ENCODE measurements at places on chromosomes 12 and 14.

GRCh38 chr12:93363841-93364297, 13.9 kb upstream of the NUDT4 start:
- no peak for DNase-seq

GRCh38 chr12:29889737-29890136, 106.0 kb upstream of the TMTC1 start:
- DNase-seq: peak; percentile 27

DNA sequence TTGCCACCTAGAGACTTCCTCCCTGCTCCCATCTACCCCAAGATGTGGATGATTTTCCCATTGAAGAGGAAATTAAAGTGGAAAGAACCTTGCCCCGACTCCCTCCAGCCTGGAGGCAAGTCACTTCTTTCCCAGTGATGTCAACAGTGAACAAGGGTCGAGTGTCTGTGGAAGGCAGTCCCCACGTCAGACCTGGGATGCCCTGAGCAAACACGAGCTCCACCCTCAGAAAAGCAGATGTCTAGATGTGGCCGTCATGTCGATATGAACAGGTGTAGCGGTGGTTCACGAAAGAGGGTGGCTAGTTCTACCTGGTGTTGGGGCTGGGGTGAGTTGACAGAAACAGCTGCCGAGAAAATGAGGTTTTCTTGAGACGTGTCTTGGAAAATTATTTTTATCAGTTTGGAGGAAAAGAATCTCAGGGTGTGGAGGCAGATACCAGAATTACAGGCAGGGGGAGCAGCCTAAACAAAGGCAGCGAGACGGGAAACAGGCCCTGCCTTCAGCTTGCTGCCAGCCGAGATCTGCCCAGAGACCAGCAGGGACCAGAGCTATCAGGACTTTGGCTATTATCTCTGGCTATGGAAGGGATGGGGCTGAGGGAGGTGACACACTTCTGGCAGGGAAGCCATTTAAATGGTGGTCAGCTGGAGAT, 25.9 kb downstream of the SYNDIG1L start:
- DNase-seq: no peak

GRCh38 chr12:52190860-52191729, 719 bp downstream of the KRT80 start:
- DNase-seq: no peak

GRCh38 chr12:126534495-126534894, 1469.3 kb downstream of the AACS start:
- DNase-seq: no peak

GRCh38 chr12:120971299-120972180, 6.8 kb upstream of the HNF1A start:
- no peak for DNase-seq

- DNase-seq: no peak
These were observed 40.2 kb downstream of the ETV6 start for GRCh38 chr12:11689591-11690186.

Measured in stimulated activated naive CD8-positive, alpha-beta T cell treated with anti-CD3 and anti-CD28 coated beads, Interleukin-15, Interleukin-2, amounts not matched to agents 100 U/mL and 50 U/mL, for 24 hours (primary cell).